SK-N-SH (cell line): ENCODE measurements at places on chromosomes 16 and 17.

DNA sequence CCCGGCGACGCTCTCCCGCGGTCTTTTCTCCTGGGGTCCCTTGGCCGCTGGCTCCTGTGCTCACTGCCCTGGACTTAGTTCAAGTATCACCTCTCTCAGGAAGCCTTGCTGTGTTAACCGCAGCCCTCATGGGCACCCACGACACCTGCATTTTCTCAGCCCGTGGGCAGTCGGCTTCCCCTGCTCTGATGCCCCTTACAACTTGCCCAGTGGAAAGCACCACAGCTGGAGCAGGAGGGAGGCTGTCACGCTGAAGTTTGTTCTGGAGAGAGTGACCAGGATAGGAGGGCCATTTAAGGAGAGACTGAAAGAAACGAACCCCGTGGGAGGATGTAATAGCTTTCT, 395 bp downstream of the STXBP4 start:
- DNase-seq, result peak; percentile 69

GRCh38 chr17:63491977-63492618, 15.2 kb downstream of the ACE start:
- DNase-seq, result no peak

DNA sequence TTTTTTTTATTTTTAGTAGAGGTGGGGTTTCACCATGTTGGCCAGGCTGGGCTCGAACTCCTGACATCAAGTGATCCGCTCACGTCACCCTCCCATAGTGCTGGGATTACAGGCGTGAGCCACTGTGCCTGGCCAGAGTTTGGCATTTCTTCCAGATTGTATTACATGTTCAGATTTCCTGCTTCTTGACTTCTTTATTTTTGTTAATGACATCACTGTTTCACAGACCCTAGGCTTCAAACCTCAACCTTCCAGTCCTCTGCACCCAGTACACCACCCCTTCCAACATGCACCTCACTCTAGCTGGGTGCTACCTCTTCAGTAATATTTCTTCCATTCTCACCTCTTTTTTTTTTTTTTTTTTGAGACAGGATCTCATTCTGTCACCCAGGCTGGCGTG, 53.6 kb upstream of the ZFHX3 start:
- no peak for DNase-seq

DNA sequence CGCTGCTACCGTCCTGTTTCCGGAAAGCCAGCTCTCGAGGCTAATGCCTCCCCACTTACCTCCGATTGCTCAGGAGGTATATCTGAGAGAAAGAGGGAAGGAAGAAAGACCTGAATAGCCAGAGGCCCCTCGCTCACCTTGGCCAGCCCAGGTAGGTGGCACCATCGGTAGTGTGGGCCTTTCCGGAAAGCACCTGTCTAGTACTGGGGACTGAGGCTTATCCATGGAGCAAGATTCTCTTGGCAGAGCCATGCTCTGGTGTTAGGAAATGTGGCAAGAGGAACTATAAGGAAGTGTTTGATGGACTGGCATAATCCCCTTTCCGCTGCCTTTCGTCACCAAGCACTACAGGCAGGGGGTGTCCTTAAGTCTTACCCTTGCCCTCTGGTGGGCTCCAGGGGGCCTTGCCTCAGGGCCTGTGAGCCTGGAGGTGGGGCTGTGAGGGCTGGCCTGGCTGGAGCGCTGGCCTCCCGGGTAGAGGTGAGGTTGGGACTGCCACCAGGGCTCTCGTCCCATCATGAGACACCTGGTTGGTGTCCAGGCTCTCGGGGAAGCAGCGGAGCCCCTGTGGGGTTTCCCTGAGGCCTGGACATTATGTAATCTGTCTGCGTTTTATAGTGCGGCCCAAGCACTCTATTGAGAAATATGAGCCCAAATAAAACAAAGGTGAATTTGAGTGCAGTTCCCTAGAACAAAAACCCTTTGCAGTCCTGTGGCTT, 2.9 kb downstream of the CMIP start:
- DNase-seq, result no peak

GRCh38 chr17:15883617-15884111, 61.3 kb upstream of the ADORA2B start:
- no peak for DNase-seq

- peak; percentile 40 for DNase-seq
Measured at GRCh38 chr17:37710344-37710886, 34.4 kb downstream of the HNF1B start.

GRCh38 chr17:68455901-68456338, 1.4 kb downstream of the WIPI1 start:
- no peak for DNase-seq

DNA sequence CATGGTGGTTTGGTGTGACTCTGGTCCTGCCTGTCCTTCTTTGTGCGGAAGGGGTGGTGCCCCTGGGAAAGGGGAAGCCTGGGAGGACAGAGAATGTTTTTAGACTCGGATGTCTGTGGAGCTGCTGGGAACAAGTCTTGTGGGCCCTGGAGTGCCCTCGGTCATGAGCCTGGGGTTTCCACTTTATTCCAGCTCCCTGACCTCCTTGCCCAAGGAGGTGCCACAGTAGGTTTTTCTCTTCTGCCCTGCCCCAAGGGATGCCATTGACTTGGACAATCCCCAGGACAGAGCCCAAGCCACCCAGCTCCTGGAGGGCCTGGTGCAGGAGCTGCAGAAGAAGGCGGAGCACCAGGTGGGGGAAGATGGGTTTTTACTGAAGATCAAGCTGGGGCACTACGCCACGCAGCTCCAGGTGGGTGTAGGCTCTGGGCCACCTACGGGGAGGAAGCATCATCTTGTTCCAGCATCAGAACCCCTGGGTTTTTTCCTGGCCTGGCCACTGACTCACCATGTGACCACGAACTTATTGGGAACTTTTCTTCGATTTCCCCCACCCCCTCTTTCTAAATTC, 1.4 kb downstream of the STAT5A start:
- peak; percentile 16 for DNase-seq

- no peak for DNase-seq
Measured at GRCh38 chr17:12918142-12918541, 99.7 kb downstream of the ELAC2 start.

- no peak for DNase-seq
Measured at GRCh38 chr17:82927661-82928601, 88.1 kb upstream of the ZNF750 start.

- no peak for DNase-seq
Measured at GRCh38 chr17:19470530-19471261, 59.7 kb downstream of the RNF112 start.

DNA sequence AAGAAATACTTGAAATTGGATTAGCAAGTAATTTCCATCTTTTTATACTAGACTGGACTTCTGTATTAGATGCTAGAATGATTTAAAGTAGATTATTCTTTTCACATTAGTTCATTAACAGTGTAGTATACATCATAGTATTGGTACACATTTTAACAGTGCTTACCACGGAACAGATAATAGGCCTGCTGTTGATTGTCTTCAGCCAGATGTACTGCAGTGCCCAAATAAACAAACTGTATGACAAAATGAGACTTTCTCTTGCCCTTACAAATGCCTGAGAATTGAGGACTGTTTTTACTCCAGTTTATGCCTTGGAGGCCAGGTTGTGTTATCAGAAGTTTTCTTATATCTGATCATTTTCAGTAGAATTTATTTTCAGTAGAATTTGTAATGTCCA, 631 bp downstream of the EVI2A start:
- peak; percentile 10 for DNase-seq

DNA sequence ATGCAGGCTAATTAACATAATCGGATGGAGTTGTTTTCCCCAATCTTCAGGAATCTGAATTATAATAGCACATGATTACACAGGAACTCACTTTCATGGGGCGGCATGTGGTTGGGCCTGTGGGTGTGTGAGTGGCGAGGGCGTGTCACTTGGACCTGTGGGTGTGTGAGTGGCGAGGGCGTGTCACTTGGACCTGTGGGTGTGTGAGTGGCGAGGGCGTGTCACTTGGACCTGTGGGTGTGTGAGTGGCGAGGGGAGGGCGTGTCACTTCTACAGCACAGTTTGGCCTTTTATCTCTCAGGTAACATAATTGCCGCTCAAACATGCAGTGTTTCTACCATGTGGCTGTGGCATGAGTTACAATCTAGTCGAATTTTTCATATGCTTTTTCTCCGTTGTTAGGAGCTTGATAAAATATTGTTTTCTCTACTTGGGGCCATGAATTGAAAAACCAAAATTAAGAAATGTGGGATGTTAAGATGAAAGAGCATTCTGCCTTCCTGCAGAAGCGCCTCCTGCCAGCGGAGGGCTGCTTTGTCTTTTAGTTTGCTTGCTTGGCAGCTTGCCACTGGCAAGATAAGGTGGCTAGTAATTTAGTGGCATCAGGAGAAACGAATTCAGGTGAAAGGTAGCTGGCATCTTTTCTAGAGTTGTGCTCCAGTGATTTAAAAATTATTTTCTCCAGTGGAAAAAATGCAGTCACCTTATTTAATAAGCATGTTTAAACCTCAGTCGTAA, 36.2 kb downstream of the USP10 start:
- DNase-seq, result peak; percentile 51

- no peak for DNase-seq
Measured at GRCh38 chr16:71432906-71433305, 8.9 kb downstream of the TLE7 start.

DNA sequence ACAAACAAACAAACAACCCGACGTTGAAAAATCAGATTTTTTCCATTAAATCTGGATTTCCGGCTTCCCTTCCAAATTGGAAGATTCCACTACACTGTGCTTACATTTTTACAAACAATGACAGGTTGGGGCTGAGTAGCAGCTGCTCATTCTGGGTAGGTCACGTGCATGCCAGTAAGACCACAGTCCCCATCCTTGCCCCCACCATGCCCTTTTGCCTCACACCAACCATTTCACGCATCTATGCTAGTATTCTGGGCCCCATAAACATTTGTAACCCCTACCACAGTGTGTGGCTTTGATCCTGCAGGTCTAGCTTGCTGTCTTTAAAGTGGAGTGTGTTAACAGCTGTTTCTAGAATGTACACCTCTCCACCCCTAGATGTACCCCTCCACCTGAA, 366.1 kb downstream of the XYLT1 start:
- no peak for DNase-seq

GRCh38 chr16:30004811-30005242, 6.0 kb downstream of the DOC2A start:
- DNase-seq, result peak; percentile 46

DNA sequence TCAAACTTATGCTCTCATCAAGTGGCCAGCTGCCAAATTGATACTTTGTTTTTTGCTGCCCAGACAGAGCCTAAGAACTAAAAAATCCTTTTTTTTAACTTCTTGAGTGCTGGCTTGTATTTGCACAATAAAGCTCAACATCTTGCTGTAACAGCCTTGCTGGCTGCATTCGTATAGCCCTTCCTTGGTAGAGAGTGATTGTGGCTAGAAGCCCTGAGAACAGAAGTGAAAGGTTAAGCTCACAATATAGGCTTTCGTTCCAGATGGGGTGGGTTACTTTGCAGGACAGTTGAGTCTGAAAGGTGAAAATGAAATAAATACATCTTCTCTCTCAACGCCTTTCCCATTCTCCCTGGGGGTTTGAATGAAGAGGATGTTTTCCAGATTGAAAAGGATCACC, 278.8 kb downstream of the HS3ST3B1 start:
- DNase-seq, result no peak

GRCh38 chr17:69967910-69968411, 107.1 kb upstream of the KCNJ16 start:
- DNase-seq, result no peak

- peak; percentile 32 for DNase-seq
Measured at GRCh38 chr16:57186872-57187854, 1.0 kb downstream of the RSPRY1 start.

DNA sequence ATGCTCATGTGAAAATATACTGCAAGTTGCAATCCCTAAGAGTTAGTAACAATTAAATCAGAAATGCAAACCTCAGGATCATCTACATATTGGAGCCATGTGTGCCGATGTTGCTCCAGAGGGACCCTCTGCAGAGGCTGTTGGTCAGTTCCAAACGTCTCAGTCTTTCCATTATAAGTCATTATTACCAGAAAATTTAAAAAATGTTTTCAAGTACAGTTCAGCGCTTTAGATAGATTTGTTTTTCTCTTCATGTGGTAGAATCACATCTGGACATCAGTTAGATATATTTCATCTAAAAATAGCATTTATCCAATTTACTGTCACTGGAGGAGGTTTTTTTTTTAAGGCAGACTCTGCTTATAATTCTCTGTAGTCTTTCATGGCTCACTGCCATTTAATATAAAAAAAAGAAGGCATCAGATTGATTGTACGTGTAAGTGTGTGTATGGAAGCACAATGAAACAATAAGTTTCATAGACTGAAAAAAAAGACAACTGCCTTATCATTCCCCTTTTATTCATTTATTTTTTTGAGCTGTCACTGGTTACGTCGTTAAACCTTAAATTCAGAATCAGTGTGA, 46.1 kb upstream of the MARCHF10 start:
- no peak for DNase-seq

- peak; percentile 66 for DNase-seq
Measured at GRCh38 chr17:29145289-29146073, 34.7 kb downstream of the MYO18A start.

GRCh38 chr16:7344830-7345780, 12.5 kb downstream of the RBFOX1 start:
- peak; percentile 59 for DNase-seq

DNA sequence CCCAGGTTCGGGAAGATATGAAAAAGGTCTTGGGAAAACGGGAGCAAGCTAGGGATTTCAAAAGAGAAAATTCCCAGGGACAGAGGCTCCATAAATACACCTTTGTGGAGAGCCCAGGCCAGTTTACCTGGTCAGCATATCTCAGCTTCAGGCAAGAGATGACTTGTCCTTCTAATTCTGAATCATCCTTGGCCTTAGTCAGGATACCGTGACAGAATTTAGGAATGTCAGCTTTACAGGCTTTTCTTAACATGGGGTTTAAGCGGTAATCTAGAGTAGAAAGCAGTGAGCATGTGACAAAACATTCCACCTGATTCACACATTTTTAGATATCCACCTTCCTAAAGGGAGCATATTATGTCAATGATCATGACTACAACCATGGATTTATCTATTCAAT, 41.1 kb upstream of the CLEC18B start:
- DNase-seq, result no peak

DNA sequence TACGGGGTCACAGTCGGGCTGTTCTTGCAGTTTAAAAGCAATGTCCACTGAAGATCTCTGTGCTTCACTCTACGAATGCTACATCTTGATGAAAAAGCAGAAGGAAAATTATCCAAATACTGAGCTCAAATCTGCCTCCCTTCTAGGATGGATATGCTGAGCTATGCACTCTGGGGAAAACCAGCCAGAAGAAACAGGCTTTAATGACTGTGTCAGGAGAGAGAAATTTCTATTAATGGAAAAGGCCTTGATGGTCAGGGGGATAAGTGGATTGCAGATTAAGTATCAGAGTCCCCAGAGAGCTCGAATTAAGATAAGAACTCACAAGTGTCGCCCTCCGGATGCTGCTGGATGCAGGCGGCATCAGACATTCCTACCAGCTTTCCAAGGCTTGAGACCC, 39.6 kb upstream of the RCVRN start:
- DNase-seq, result no peak

- no peak for DNase-seq
Measured at GRCh38 chr16:53982631-53983042, 278.7 kb downstream of the FTO start.

DNA sequence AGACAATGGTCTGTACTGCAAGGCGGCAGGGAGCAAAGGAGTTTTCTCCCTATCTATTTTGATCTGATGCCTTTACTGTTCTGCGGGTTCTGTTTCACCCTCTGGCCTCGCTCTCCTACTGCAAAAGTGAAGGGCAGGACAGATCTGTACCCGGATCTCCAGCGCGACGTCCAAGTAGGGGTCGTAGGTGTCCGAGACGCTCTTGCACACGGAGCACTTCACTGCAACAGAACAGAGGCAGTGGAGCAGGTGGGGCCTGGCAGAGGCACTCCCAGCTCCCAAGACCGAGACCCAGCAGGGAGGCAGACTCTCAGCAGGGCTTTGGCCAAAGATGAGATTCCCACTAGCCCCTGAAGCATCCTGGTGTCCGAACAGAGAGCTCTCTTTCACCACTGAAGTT, 19.8 kb downstream of the USP36 start:
- DNase-seq, result no peak
